Posterior vena cava (tissue), 2 donors: ENCODE measurements at places on chromosomes 3 and 15. TPM values are rescaled to one million over a fixed set of nuclear protein-coding genes. Genes with fewer than 3 reads are reported as not detected.

Gene ACOX2
- total RNA-seq, result 11.9 TPM

Gene GOLGA8R
- total RNA-seq, result 8.0 TPM

Gene IFT57
- total RNA-seq, result 33.6 TPM

Gene TBC1D21
- total RNA-seq, result not detected

Gene IQCH
- total RNA-seq, result 1.2 TPM

Gene DISP2
- total RNA-seq, result 0.32 TPM

Gene LIPC
- total RNA-seq, result 1.2 TPM

Gene TRAT1
- total RNA-seq, result 0.62 TPM

Gene SNTN
- not detected for total RNA-seq

GRCh38 chr15:35308802-35309201 is 223.7 kb upstream of the NANOGP8 start:
- no peak for DNase-seq

DNA sequence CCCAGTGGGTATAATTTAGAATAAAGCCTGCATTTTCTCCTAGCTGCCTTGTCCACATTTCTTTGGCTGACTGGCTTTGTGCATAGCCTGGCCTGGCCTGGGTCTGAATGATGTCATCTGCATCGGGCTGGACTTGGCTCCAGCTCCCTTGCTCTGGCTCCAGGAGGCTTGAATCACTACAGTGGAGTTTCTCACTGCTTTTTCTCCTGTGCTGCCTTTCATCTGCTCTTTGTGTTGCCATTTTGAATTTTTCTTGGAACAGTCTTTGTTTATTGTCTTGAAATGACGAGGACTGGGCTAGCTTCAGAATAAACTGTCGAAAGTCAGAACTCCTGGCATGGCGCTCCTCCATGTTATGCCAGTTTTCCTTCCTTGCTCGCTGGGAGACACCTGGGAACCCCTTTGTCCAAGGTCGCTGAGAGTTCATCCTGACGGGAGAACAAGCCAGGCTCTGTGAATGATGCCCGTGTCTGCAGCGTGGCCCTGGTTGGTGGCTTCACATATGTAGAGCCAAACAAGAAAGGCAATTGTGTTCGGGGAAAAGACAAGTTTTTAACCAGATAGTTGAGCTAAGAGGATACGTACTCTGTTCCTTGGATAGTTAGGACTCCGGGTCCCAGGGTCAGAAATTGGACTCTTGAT is 258.9 kb downstream of the PDZRN3 start:
- DNase-seq, result peak; percentile 91

DNA sequence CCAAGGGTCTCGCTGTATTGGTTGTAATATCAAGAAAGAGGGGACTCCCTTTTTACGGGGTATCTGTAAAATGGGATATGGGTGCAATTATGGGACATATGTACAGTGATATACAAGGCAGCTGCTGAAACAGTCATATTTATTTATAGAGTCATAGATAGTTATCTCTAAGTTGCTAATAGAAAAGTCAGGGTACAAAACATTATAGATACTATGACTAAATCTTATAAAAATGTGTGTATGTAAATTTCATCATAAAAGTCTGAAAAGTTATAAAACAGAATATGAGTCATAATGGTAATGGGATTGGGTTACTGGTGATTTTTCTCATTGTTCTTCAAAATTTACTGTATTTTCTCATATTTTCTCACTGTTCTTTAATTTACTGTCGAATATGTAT is 344.9 kb upstream of the SLCO3A1 start:
- no peak for DNase-seq

GRCh38 chr3:182632077-182632393 is 161.3 kb upstream of the ATP11B start:
- no peak for DNase-seq

- DNase-seq, result no peak
Measured at GRCh38 chr3:56476771-56477170, 8.5 kb upstream of the ERC2 start.

DNA sequence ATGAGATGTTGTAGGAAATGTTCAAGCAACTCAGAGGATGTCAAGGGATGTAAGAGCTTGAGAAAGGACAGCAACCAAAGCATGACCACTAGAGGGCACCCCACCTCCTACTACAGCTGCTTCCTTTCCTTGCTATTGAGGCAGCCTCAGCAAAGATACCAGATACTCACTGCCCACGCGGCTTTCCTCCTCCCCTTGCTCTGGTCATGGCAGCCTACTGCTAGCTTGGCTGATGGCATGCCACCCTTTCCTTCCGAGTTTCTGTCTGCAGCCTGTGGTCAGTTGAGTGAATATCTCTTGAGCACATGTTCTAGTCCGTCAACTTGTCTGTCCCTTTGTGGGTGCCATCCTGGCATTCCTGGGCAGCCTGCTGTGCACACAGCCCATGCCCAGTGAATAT is 4.4 kb upstream of the CXCR6 start:
- DNase-seq, result peak; percentile 93

DNA sequence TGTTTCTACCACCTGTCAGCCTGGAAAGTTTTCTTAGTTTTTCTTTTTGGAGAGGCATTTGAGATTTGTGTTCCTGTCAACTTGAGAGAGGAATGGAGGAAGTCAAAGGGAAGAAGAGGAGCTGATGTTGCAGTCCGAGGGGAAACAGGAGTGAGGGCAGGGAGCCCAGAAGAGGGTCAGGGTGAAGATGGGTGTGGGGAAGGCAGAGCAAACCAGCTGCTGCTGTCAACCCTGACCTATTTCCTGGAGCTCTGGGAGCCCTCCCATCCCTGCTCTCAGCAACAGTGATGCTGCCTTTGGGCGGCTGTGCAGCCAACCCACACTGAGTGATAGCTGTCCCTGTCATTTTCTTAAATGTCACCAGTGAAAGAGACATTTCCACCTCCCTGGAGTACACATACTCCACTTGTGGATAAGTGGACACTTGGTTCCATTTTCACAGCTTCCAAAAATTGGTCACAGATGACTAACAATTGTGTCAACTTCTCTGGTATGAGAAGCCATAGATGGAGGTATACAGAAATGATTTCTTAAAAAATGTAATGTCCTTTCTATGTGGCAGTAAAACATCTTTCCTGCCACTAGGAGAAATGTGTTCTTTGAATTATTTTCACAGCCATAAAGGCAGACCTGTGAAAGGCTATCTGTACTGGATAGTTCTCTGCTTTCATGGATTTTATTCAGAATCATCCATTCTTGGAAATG is 556.3 kb upstream of the TBL1XR1 start:
- no peak for DNase-seq

DNA sequence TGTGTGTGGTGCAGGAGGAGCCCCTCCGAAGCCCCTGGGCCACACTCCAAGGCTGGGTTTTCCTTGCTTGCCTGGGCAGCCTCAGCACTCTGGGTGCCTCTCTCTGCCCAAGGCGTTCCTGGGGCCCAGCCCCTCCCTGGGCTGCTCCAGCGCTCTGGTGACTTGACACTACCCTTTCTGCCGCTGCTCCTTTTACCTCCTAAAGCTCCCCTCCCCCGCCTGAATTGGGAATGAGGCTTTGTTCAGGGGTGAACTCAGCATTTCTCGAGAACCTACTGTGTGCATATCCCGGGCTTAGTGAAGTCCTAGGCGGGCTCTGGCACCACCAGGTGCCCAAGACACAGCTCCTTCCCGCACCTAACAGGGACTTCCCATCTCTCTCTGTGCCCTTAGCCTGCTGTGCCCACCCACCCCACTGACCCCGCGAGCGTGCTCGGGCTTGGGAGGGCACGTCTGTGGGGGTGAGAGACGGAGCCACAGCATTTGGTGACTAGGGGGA is 1.2 kb upstream of the BAHD1 start:
- no peak for DNase-seq

DNA sequence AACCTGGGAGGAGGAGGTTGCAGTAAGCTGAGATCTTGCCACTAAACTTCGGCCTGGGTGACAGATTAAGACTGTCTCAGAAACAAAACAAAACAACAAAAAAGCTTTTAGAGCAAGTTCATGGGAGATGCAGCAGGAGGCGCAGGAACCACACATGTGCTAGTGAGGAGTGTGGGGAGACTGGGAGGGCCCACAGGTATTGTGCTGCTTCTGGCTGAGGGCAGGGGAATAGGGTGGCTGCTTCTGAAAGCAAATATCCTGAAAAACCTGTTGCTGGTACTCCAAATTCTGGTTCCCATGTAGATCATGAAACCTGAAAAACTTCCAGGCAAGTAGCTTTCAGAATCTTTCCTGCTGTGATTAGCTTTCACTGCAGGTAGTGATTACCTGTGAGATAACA is 22.1 kb downstream of the TYRO3 start:
- no peak for DNase-seq

- no peak for DNase-seq
Measured at GRCh38 chr3:4517643-4518311, 24.6 kb downstream of the ITPR1 start.

DNA sequence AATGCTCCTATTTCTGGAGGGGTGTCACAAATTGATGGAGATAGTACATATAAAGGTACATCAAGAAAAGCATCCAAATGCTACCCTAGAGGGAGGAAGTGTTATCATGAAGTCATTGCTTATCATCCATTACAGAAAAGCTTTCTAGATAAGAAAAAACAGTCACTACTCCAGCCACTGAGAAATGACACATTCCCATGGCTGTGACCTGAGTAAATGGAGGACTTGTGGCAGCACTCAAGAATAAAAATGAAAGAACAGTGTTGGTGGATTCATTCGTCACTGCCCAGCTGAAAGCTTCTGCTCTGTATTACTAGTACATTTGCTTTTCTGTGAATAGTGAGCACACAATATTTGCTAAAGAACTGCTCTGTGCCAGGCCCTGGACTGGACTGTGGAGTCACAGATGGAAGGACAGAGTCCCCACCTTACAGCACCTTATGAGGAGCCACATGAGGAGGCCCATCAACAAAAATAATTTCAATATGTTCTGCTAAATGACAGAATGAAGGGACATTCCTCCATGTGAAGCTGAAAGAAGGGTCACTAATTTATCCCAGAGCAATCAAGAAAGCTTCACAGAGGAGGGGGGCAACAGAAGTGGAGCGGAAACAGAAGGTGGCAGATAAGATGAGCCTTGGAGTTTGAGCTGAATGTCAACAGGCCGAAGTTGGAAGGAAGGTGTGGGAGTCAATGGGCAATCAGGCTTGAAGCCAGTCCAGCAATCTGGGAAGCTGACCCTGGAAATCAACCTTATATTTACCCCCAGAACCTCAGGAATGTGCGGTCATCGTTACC is 343.5 kb upstream of the TRIM42 start:
- DNase-seq, result no peak

GRCh38 chr3:185330238-185330637 is 32.7 kb upstream of the MAP3K13 start:
- DNase-seq, result no peak

DNA sequence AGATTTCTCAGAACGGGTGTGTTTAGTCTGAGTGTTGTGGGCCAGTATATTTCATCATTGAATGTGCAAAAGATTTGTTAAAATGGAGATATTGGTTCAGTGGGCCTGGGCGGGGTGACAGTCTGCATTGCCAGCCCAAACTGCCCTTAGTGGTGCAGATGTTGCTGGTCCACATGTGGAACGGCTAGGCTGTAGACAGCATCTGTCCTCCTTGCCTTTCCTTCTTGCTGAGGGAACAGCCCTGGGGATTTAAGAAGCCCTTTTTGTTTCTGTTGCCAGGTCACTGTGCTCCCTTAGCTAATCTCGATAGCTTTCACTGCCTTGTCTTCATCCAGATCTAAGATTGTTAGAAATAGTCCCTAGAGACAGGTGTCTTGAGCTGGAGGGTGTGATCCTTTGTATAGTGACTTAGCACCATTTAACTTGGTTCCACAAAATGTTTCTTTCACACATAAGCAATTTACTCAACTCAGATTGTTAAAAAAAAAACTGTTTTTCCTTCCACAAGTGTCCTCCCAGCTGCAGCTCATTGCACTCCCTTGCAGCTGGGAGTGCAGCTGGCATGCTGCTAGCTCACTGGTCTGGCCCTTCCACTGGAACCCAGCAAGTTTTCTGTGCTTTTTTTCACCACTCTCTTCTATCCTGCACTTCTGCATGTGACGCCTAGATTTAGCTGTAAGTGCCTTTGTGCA is 37.5 kb downstream of the GAP43 start:
- peak; percentile 69 for DNase-seq

GRCh38 chr3:183275418-183275817 is 22.4 kb downstream of the B3GNT5 start:
- no peak for DNase-seq

- DNase-seq, result no peak
Measured at GRCh38 chr3:171981271-171981605, 58.1 kb upstream of the FNDC3B start.

GRCh38 chr15:95994418-95994817 is 336.1 kb upstream of the NR2F2 start:
- no peak for DNase-seq

- DNase-seq, result no peak
Measured at GRCh38 chr3:188817935-188818269, 353.9 kb upstream of the TPRG1 start.

DNA sequence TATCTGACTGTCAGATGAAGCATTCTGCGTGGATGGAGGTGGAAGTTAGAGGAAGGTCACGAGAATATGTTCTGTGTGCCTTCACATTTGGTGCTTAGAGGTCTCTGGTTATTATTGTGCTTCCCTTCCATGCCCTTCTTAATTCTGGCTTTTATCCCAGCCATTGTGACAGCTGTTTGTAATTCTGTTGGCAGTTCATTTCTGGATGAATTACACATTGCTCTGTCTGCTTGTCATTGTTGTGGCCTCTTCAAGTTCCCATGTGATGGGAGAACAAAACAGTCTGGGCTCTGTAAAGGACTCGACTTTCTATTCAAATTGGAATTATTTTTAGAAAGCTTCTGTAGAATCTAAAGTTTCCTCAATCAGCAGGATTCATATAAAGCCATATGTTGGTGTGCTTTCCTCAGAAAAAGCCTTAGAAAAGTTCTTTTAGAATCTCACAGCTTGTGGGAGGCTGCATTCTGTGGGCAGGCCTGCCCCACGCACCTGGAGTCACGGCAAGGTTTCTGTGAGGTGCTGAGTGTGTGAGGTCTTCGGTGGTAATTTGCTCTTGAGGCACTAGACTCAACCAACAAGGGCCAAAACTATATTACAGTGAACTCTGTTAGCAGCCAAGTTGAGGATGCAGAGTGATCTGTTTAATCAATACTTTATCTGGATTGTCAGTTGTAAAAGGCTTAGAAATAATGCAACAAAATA is 397.4 kb upstream of the AZI2 start:
- no peak for DNase-seq

DNA sequence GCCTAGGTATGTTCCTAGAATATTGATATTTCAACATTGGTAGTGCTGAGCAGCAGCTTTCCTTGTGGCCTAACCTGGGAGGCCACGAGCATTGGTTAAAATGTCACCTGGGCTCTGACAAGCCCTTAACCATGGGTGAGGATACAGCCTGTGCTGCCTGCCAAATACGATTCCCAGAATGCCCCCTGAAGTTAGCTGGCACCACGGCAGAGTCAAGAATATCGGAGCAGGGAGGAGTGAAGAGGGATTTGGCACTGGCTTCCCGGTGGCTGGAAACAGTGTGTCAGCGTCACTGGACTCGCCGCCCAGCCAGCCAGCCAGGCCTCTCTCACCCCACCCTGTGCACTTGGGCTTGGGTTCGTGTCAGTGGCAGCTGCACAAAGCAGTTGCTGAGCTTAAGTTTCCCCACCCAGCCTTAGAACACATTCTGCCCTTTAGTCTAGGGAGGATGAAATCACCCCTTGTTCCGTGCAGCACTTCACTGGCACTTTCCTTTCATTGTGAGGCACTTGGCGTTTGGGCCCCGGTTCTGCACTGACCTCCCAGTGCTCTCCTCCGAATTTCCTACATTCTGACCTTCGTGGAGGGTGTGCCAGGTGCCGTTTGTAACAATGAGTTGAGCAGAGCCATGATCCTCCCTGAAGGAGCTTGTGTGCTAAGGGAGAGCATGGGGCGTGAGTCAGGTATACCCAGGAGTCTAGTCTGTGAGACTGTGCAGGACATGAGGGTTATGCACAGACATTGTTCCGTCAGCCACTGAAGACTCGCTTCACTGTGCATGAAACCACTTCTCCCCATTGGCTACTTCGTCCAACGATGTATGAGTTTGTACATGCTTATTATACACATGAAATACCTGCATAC is 152.8 kb upstream of the BHLHE40 start:
- DNase-seq, result peak; percentile 97
